ENCODE measurements at places on chromosomes 4 and X. TPM values are rescaled to one million over a fixed set of nuclear protein-coding genes. Genes with fewer than 3 reads are reported as not detected.

DNA sequence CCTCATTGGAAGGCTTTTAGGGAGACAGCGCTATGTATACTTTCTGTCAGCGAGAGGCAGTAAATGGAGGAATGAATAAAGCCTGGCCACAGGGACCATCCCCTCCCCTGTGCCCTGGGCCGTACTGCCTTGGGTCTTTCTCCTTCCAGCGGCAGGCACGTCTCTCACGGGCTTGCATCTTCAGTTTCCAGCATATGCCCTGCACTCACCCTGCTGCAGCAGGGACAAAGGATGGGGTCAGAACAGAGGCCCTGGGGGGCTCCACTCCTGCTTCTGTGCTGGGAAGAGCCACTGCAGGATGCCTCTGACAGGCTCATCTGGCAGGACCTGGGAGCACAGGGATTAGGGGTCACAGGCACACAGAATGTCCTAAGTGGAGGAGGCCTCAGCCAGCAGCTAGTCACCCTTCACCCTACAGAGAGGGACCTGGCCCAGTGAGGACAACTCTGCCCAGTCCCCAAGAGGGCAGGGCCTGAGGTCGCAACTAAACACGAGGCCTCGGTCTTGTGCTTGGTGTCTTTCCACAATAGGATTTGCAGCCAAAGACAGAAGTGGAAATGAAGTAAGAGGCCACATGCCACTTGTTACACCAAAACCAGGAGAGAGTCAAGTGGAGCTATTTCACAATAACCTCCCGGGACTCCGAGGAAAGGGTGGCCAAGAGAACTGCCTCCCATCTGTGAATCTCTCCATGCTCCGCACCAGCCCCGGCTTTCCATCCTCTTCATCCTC is 150.8 kb downstream of the AFAP1 start:
- H3K27me3 ChIP-seq = no peaks in the 10 kb centered on the region
- no peaks in the 10 kb centered on the region for H3K36me3 ChIP-seq
- peaks cover 14% of the 10 kb centered on the region for H3K4me1 ChIP-seq
- DNase-seq = no peak
- H3K4me3 ChIP-seq = no peak overlapping the region

DNA sequence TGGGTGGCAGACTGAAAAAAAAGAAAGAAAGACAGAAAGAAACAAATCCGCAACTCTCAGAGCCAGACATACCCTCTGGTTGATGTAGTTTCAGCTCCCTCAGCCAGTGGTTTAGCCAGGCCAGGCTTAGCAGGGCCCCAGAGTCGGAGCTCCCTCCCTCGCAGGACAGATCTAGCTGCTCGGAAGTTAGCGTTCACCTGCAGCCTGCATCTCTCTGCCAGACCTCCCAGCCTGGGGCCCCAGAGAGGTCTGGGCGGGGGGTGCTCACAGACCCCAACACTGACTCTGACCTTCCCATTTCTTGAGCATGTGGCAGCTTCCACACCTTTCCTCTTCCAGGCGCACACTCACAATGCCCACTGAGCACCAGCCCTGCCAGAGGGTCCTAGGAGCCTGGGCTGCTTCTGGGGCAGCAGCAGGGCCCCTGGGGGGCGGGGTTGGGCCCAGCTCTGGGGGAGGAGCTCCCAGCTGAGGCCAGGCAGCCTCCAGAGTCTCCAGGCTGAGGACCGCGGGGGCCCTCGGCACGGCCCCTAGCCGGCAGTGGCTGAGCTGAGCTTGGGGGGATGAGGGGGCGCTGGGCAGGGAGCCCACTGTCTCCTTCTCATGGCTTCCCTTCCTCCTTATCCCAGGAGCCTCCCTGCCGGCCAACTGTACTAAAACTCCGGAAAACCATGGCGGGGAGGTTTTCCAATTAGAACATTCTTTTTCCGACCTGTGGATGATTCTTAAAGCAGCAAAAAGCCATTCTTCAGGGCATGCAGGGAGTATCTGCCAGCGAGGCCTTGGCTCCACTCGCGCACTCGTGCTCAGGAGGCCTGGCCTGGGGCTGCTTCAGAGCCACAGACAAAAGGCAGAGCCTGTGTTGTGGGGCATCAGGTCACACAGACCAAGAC is 4.6 kb upstream of the ZNF185 start:
- H3K36me3 ChIP-seq = no peaks in the 10 kb centered on the region
- H3K27ac ChIP-seq = no peak overlapping the region
- H3K4me1 ChIP-seq = no peaks in the 10 kb centered on the region
- H3K4me3 ChIP-seq = no peak overlapping the region
- H3K27me3 ChIP-seq = no peaks in the 10 kb centered on the region

- no peaks in the 10 kb centered on the region for H3K27me3 ChIP-seq
- no peak overlapping the region for H3K4me3 ChIP-seq
- no peak for DNase-seq
- no peaks in the 10 kb centered on the region for H3K36me3 ChIP-seq
These were observed 618.2 kb upstream of the PCDH10 start for GRCh38 chr4:132530861-132531260.

- no peaks in the 10 kb centered on the region for H3K36me3 ChIP-seq
- H3K4me1 ChIP-seq = peaks cover 21% of the 10 kb centered on the region
- H3K4me3 ChIP-seq = no peak overlapping the region
- no peak for DNase-seq
These were observed 212.1 kb downstream of the CHIC2 start for GRCh38 chr4:53852343-53852742.

Gene UGT8
- total RNA-seq = not detected

Gene TCP11X2
- not detected for total RNA-seq

Gene SSX4
- total RNA-seq = not detected

GRCh38 chrX:99421796-99422195 is 988.3 kb downstream of the PCDH19 start:
- no peaks in the 10 kb centered on the region for H3K4me1 ChIP-seq
- no peaks in the 10 kb centered on the region for H3K36me3 ChIP-seq
- no peak for DNase-seq
- no peaks in the 10 kb centered on the region for H3K27me3 ChIP-seq
- no peak overlapping the region for H3K27ac ChIP-seq
- no peak overlapping the region for H3K4me3 ChIP-seq

GRCh38 chrX:93419642-93420041 is 253.7 kb downstream of the NAP1L3 start:
- H3K27ac ChIP-seq = no peak overlapping the region
- no peaks in the 10 kb centered on the region for H3K4me1 ChIP-seq
- H3K27me3 ChIP-seq = no peaks in the 10 kb centered on the region
- DNase-seq = no peak
- H3K4me3 ChIP-seq = no peak overlapping the region
- no peaks in the 10 kb centered on the region for H3K36me3 ChIP-seq

GRCh38 chr4:13910556-13910955 is 283.0 kb upstream of the BOD1L1 start:
- H3K27ac ChIP-seq = no peak overlapping the region
- no peaks in the 10 kb centered on the region for H3K4me1 ChIP-seq
- no peak overlapping the region for H3K4me3 ChIP-seq
- no peaks in the 10 kb centered on the region for H3K27me3 ChIP-seq
- DNase-seq = no peak

Gene YY2
- total RNA-seq = 0.60 TPM

- H3K4me3 ChIP-seq = no peak overlapping the region
- DNase-seq = no peak
- H3K4me1 ChIP-seq = no peaks in the 10 kb centered on the region
- H3K27ac ChIP-seq = no peak overlapping the region
- no peaks in the 10 kb centered on the region for H3K27me3 ChIP-seq
These were observed 181.2 kb downstream of the RAPGEF2 start for GRCh38 chr4:159284113-159284512.

- H3K36me3 ChIP-seq = no peaks in the 10 kb centered on the region
- no peaks in the 10 kb centered on the region for H3K4me1 ChIP-seq
- no peak for DNase-seq
These were observed 725.5 kb upstream of the ATOH1 start for GRCh38 chr4:93103042-93103441.

- H3K4me1 ChIP-seq = no peaks in the 10 kb centered on the region
- no peak overlapping the region for H3K4me3 ChIP-seq
- H3K27me3 ChIP-seq = no peaks in the 10 kb centered on the region
These were observed 38.6 kb downstream of the MXRA5 start for GRCh38 chrX:3307881-3308280.

Gene FGF16
- not detected for total RNA-seq

Gene RAB40AL
- total RNA-seq = 0.67 TPM

GRCh38 chr4:5877392-5877791 is 15.5 kb downstream of the CRMP1 start:
- no peak overlapping the region for H3K27ac ChIP-seq
- H3K27me3 ChIP-seq = no peaks in the 10 kb centered on the region
- H3K4me3 ChIP-seq = no peak overlapping the region
- peaks cover 38% of the 10 kb centered on the region for H3K4me1 ChIP-seq
- DNase-seq = no peak

Gene USP17L18
- total RNA-seq = not detected

Gene UGT2A1
- total RNA-seq = not detected

Measured in Karpas-422 (cell line).